ENCODE measurements at places on chromosomes 7 and 10.

- no peak overlapping the region for H3K4me3 ChIP-seq
- no peaks in the 10 kb centered on the region for H3K27me3 ChIP-seq
- no peaks in the 10 kb centered on the region for H3K36me3 ChIP-seq
These were observed 142.0 kb downstream of the DOCK1 start for GRCh38 chr10:127046975-127047877.

DNA sequence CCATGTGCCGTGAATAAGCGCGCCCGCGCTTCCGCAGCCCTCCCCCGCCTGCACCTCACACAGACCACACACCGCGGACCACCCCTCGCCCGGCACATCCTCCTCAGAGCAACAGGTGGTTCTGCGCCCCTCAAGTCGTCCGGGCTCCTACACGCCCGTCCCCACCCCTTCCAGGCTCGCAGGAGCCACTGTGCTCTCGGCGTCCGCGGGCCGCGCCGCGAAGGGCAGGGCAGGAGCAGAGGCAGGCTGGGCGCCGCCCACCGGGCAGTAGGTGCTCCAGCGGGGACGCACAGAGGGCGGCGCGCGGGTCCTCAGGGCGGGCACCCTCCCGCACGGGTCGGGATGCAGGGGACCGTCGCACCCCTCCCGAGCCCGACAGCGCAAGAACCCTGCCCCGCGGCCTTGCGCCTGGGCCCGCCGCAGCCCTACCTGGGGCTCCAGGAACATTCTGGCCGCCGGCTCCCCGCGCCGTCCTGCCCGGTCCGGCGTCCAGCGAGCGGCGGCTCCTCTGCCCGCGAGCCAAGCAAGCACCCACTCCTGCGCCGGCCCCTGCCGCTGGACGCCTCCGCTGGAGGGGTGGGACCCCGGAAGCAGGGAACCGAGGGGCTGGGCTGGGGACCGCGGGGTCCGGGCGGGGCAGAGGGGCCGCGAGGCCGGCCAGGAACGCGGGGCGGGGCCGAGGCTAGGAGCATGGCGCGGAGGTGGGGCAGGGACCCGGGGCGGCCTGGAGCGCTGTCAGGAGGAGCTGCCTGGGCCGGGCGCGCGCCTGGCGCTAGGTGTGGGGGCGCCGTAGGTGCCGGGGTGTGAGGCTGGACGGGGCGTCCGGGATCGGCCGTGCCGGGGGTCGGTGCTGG, 37.4 kb downstream of the RASGEF1A start:
- no peaks in the 10 kb centered on the region for H3K36me3 ChIP-seq
- peak; percentile 37 for DNase-seq
- H3K4me1 ChIP-seq: peaks cover 67% of the 10 kb centered on the region

DNA sequence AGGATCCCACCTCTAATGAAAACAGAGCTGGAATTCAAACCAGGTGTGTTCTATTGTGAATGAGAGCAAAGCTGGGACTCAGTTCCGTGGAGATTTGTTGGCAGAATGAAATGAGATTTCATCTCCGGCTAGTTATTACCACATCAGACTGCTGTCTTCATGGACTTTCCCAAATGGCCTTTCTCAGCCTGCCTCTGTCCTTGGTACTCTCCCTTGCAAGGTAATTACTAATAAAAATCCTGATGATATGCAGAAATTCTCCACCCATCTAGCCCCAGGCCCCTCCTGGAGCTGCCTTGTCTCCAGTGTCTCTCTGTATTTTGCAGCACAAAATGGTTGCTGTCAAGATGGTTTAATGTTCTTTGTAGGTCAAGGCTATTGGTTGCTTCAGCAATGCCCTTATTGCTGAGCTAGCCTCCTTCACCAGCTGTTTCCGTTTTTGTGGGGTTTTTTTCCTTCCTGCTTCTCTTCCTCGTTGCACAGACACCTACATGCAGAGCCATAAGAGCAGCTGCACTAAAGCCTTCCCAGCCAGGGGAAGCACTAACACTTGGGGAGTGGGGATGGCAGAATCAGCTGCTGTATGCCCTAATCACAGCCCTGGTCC, 185.0 kb upstream of the GHITM start:
- no peak for DNase-seq
- no peaks in the 10 kb centered on the region for H3K36me3 ChIP-seq
- no peaks in the 10 kb centered on the region for H3K27me3 ChIP-seq
- H3K4me1 ChIP-seq: peaks cover under 1% of the 10 kb centered on the region

- H3K4me3 ChIP-seq: peak overlapping the region; percentile 33
- peaks cover 17% of the 10 kb centered on the region for H3K4me1 ChIP-seq
- DNase-seq: peak; percentile 40
These were observed 728 bp downstream of the CAV2 start for GRCh38 chr7:116500078-116500853.

GRCh38 chr7:744854-745430, 17.9 kb upstream of the PRKAR1B start:
- no peaks in the 10 kb centered on the region for H3K4me1 ChIP-seq
- no peak for DNase-seq
- peaks cover 20% of the 10 kb centered on the region for H3K36me3 ChIP-seq
- no peak overlapping the region for H3K4me3 ChIP-seq

GRCh38 chr7:138898802-138899201, 82.4 kb downstream of the KIAA1549 start:
- no peak for DNase-seq
- no peaks in the 10 kb centered on the region for H3K36me3 ChIP-seq
- no peaks in the 10 kb centered on the region for H3K27me3 ChIP-seq
- no peak overlapping the region for H3K4me3 ChIP-seq
- H3K4me1 ChIP-seq: peaks cover 21% of the 10 kb centered on the region
